ENCODE measurements at places on chromosomes 5 and 9. TPM values are rescaled to one million over a fixed set of nuclear protein-coding genes. Genes with fewer than 3 reads are reported as not detected.

IL6ST gene
- total RNA-seq = 794 TPM

TICAM2 gene
- 3.3 TPM for total RNA-seq

C6 gene
- total RNA-seq = not detected

NR6A1 gene
- total RNA-seq = under 0.01 TPM

RNF183 gene
- not detected for total RNA-seq

SPINK4 gene
- total RNA-seq = not detected

PDE6A gene
- not detected for total RNA-seq
